ENCODE measurements at places on chromosomes 5 and 9.

- DNase-seq: no peak
These were observed 1823.9 kb upstream of the C9orf72 start for GRCh38 chr9:29397148-29397547.

GRCh38 chr9:91937727-91938126, 12.3 kb downstream of the ROR2 start:
- DNase-seq: no peak

GRCh38 chr5:146290318-146290717, 48.3 kb upstream of the POU4F3 start:
- no peak for DNase-seq

DNA sequence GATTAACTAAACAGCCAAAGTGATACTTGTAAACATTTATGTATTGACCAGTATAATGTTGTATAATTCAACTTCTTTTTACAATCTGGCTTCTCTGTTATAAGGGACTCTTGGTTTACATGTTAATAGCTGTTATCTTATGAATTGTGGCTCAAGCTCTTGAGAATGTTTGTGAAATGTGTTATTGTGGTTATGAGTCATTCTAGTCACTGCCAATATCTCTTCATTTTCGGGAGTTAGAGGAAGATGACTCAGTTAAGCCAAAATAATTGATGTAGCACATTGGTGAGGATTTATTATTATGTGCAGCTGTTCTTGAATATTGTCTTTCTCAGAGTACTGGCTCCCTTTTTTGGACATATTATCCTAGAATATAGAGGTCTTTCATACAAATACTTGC, 655.2 kb upstream of the RIOK2 start:
- no peak for DNase-seq

DNA sequence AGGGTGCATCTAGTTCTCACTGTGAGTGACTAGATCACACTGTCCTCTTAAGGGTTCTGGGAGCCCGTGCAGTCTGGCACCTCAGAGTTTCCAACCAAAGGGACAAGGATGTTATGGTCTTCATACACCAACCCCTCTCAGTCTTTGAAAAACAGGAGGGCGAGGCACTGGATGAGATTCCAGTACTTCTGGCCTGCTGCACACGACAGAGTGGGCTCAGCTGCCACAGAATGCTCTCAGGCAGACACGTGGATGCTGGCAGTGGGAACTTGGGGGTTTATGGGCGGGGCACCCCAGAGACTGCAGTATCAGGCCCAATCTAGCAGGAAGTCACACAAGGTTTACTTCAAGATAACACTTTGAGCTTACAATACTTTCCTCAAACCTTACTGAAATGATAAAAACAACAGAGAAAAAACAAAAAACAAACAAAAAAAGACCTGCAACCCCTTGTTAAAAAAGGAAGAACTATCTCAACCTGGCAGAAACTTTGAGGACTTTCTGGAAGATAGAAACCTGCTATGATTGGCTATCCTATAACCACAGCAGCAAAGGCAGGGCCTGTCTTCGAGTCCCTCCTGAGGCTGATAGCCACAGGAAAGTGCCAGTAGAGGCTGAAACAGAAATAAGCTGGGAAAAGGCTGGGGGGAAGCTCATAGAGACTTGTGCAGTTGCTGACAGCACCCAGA, 28.3 kb upstream of the TGFBR1 start:
- peak; percentile 76 for DNase-seq

GRCh38 chr5:98321361-98321760, 452.1 kb upstream of the RGMB start:
- no peak for DNase-seq

- no peak for DNase-seq
These were observed 23.7 kb downstream of the SLC22A5 start for GRCh38 chr5:132392978-132393825.

DNA sequence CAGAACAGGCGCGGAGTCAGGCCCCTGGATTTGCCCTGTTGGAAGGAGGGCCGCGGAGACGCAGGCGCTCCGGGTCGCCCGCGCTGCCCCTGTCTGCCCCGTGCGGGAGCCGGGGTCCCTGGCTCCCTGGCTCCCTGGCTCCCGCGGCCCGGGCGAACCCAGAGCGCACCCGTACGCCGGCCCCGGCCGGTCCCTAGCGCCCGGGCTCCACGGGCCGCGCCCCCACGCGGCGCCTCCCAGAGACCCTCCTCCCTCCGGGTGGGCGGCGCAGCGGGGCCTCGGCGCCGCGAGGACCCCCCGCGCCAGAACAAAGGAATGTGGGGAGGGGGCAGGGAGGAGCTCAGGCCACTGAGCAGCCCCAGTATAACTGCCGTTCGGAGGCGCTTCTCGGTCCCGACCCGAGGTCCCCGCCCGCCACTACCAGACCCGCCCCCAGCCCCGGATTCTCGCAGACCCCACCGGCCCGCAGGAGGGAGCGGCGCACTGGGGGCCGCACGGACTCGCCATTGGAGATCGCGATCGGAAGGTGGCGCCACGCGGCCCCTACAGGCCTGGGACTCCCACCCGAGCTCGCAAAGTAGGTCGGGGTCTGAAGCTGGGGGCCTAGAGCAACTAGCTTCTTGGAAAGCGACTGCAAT, 2.4 kb downstream of the NFIL3 start:
- no peak for DNase-seq

DNA sequence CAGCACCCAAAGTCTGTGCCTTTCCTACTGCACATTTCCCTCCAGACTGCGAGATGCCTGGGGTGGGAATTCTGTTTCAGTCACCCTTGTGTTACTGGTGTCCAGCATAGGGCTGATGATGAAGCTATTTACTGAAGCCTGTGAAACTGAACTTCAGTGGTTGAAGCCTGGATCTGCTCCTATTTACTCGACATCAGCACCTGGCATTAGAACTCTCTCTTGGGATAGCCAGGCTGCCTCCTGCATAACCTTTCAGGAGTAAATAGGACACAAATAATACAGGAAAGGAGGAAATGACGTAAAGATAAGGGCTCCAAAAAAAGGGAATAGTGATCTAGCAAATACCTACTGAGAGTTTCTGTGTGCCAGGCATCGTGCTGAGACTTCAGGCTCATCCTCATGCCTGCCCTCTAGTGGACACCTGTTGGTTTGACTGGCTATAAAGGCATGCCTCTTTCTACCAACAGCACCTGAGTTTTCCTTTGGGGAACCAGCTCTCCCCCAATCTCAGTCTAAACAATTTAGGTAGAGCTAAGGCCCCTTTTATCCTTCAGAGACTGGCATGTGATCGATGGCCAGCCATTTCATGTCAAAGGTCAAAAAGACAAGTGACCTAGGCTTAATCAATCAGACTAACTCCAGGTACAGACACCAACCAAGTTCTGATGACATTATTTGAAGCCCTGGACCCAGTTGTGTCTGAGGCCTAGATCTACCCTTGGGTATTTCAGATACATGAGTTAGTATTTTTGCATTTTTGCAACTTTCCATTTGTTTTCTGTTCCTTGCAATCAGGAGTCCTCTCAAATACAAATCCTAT, 192.1 kb upstream of the TRIM32 start:
- DNase-seq: peak; percentile 17

- DNase-seq: peak; percentile 53
These were observed 11.3 kb downstream of the TMEM250 start for GRCh38 chr9:136107155-136107952.

DNA sequence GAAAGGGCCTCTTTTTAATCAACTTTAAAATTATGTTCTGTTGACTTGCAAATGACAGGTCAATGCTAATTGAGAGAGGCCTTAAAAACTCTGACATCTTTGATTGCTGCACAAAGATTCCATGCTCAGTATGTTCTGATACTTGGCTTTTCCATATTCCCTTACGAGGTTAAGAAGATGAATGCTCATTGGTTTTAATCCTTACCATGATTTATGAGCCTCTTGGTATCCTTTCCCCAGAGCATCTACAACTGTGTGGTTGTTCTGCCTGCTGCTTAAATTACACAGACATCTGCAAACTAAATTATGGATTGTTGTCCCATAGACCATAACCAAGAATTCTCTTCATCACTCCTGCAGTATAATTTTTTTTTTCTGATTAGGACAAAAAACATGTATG, 352.6 kb downstream of the CDH12 start:
- no peak for DNase-seq

- DNase-seq: peak; percentile 24
These were observed 716 bp upstream of the OTULIN start for GRCh38 chr5:14663734-14664269.

DNA sequence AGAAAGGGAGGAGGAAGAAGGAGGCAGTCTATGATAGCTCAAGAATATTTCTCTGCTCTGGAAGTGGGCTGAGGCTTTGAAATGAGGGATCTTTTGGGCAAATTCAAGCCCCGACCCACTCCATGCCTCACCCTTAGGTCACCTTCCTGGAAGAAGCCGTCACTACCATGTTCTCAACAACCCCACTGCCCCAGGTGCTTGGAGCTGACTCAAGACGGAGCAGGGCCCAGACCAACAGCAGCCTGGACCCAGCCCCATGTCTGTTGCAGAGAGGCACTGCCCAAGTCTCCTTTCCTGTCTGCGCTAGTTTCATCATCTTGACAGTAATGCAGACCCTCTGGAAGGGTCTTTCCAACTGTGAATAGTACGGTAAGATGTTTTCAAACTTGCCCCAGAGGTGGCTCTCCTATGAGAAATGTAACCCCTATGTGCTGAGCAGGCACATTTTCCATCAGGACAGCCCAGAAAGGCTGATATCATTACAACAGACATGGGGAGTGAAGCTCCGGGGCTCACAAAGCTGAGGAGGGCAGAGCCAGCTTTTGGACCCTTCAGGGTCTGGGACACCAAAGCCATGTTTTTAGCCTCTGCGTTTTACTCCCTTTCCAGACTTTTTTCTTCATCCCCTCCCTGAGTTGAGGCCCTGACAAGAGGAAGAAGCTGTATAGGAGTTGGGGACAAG, 128.2 kb upstream of the LARP1 start:
- no peak for DNase-seq

DNA sequence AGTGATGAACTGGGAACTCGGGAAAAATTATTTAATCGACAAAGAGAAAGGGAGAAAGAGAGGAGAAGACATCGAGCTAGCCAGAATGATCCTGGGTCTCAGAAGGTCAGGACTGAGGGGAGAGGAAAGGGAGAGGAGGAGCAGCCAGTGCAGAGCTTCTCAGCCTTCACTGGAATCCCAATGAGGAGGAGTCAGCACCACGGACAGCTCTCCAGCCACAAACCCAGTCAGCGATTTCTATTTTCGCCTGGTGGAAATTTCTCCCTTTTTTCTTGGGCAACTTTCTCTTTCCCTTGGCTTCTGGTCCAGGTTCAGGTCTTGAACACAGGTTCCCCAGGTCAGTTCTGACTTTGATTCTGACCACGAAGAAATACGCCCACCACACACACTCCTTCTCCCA, 1.6 kb upstream of the BRINP1 start:
- peak; percentile 46 for DNase-seq
